Brain pericyte (primary cell): ENCODE measurements at places on chromosomes 6 and 20.

DNA sequence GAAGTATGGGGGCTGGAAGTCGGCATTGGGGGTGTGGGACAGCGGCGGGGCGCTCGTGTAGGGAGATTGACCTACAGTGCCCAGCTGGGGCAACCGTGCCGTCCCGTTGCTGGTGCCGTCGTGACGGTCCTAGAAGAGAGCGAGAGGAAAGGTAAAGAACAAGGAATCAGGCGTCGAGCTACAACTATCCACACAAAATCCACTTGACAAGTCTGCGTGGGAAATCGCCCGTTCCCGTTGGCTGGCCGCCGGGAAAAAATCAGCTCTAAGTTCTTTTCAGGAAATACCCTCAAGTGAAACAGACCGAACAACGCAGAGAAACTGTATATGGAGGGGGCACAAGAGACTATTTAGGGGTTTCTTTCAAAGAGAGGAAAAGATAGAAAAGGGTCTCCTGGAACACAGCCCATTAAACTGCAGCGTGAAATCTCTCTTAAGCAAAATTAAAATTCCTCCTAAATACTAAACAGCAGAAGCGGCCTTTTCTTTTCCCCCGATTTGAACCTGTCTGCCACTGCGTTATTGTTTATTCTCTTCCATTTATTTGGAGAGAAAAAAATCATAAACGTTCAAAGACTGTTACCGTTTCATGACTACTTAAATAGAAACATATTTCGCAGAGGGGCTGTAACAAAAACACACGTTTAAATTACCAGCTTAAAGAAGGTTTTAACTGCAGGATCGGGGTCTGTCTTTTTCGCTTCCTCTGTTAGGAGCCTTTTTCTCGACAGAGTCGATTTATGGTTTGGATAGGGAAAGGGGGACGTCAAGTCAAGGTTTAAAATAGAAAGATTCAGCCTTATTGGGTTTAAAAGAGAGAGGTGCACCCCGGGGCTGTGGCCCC, 4.4 kb downstream of the TFAP2A start:
- DNase-seq = no peak

DNA sequence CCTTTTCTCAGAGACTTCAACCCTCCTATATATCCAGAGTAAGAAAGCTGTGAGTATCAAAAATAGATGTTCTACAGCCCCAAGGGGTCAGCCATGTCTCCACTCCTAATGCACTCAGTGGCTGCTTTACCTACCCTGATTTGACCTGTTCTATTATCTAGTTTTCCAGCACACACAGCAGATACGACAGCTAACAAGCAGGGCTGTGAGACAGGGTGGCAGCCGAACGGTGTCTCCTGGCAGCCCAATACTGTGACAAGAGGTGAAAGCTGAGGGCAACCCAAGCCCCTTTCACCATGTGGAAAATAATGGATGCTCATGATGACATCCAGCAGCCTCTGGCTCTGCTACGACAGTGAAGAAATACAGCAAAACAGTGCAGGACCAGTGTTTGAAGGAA, 67.9 kb downstream of the KIF13A start:
- no peak for DNase-seq

DNA sequence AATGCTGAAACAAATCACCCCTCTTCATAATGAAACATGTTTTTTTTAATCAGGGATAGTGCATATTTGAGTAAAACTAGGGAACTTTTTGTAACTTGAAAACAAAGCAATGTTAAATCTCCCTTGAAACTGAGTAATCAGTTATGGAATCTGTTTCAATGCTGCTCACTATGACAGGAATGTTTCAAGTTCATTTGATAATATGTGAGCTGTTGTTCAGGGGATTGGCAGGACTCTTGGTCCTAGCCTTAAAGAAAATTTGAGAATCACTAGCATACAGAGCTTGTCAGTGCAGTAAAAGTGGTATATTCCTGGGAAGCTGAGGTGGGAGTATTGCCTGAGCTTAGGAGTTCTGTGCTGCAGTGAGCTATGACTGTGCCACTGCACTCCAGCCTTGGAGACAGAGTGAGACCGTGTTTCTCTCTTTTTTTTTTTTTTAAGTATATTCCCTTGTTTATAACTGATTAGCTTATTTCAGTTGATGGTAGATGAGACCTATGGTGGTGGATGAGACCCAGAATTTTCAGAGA, 21.6 kb upstream of the CALHM6 start:
- no peak for DNase-seq

DNA sequence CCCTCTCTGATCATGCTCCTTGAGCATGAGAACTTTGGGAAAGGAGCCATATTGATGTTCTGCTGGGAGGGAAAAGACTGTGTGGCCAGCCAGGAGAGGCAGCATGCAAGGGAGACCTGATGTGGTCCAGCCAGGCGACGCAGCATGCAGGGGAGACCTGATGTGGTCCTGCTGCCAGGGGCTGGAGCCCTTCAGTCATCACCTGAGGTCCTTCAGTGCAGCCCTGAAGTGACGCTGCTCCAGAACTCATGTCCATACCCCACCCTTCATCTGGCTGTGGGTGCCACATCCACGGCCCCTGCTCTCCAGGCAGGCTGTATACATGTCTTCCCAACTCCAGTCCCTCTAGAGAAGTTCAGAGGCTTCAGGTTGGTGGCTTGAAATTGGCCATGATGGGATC, 134.4 kb downstream of the ERMARD start:
- no peak for DNase-seq

DNA sequence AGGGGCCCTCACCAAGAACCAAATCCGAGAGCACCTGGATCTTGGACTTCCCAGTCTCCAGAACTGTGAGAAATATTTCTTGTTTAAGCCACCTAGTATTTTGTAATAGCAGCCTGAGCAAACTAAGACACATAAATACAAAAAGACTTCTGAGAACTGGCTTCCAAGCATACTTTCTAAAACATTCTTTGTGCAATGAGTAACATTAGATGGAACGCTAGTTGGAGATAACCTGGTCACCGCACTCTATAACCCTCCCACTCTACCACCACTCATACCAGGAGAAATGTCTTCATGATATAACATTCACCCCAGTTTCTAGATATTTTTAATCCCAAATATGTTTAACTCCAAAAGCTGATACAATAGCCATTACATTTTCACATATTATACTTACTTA, 169.5 kb upstream of the THEMIS start:
- no peak for DNase-seq

DNA sequence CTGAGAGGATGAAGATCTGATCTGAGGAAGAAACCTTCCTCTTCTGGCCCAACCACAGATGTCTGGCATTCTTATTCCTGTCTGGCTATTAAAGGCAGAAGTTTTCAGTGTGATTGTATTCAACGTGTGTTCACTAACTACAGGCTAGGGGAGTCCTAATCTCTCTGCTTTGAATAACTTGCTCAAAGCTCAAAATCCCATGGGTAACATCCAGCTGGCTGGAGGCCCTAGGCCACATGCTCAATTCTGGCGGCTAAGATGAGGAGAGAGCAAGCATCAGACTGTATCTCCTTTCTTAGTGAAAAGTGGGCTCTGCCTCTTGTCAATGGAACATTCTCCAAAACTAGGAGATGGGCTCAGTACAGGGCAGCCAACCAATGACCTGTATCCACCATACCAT, 478.0 kb downstream of the KIF16B start:
- DNase-seq = no peak

GRCh38 chr20:37421988-37422387, 76.0 kb downstream of the SRC start:
- DNase-seq = no peak

DNA sequence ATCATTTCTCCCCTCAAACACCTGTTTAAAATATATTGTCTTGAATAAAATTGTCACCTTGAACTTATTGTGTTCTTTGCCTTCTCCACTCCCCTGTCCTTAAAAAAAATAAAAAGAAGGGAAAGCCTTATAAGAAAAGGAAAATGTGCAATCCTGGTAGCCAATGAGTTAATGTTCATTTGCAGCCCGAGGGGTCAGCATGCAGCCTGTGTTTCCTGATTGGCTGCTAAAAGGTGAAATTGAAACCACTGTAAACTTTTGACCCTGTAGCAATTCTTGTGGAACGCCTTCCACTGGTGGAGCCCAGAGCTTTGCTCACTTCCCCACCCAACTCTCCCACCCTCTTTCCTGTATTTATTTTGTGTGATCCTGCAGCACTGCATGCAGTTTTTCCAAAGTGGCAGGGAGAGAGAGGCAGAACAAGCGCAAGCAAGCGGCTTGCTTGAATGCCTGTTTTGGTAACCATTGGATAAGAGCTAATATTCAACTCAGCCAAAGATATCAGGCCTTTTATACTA, 74.9 kb downstream of the NCOA3 start:
- DNase-seq = peak; percentile 57

GRCh38 chr6:13079096-13079723, 249.1 kb downstream of the TBC1D7 start:
- DNase-seq = no peak

GRCh38 chr6:31734247-31734820, 2.0 kb downstream of the CLIC1 start:
- no peak for DNase-seq

DNA sequence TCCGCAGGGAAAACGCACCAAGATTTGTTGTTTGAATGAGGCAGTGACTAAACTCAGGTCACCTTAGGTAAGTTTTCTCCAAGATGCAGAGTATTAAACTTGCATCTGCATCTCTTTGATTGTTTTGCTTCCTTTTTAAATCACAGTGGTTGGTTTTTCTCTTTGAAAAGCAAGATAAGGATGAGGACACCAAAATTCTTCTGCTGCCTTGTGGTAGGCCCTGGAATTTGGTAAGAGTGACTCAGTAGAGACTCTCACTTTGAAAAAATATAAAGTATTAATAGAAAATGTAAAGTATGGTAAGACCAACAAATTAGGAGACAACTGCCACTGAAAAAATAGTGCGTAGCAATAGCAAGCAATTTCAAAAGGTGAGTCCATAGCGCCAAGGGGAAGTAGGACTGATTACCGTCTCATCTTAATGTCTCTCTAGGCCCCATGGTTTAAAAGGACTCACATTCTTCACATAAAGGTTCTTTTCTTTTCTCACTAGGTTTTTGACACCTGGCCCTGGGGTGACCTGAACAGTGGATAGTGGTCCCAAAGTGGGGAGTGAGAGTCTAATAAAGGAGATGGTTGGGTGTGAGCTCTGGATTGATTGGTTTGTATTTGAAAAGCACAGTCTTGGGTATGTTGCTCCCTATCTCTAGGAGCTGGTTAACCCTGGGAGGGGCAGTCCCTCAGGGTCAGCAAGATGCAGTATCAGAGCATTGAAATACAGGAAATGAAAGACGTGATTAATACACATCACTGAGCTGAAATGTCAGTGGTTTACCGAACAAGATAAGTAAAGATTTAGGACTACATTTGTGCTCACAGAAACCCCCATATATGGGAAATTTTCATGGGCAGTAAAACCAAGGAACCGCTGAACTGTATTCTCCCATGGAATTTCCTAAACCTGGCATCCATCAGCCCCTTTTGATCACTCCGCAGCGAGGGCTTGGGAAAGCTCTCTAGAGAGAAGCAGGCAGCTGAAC, 221.2 kb downstream of the SLC24A3 start:
- DNase-seq = no peak

DNA sequence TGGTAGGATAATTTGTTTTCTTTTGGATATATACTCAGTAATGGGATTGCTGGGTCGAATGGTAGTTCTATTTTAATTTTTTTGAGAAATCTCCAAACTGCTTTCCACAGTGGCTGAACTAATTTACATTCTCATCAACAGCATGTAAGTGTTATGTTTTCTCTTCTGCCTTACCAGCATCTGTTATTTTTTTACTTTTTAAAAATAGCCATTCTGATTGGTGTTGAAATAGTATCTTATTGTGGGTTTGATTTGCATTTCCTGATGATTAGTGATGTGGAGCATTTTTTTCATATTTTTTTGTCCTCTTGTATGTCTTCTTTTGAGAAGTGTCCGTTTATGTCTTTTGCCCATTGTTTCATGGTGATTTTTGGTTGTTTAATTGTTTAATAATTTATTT, 11.9 kb downstream of the HINT3 start:
- DNase-seq = no peak

DNA sequence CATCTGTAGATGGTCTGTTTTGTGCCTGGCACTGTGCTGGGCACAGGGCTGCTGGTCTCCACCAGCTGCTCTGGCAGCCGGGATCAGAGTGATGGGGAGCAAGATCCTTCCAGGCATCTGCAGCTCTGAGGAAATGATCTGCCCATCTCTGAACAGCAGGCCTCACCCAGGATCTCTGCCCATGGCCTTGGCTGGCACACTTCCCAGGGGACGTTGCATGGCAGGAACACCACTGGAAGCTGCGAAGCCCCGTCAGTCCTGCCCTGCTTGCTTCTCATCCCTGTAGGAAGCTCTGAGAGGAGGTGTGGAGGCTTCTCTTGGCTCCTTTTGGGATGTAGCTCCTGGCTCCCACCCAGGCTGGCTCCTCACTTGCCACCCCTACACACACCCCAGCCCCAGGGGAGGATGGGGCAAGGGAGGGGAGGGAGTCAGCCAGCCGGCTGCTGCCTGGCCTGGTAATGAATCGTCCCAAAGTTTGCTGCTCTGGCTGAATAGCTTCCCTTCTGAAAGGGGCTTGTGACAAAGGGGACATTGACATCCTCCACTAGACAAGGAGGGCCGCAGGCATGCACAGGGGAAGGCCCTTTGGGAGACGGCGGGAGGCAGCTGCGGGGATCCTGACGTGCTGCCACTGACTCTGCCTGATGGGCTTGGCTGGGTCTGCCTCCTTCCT, 108.9 kb downstream of the VEGFA start:
- no peak for DNase-seq

DNA sequence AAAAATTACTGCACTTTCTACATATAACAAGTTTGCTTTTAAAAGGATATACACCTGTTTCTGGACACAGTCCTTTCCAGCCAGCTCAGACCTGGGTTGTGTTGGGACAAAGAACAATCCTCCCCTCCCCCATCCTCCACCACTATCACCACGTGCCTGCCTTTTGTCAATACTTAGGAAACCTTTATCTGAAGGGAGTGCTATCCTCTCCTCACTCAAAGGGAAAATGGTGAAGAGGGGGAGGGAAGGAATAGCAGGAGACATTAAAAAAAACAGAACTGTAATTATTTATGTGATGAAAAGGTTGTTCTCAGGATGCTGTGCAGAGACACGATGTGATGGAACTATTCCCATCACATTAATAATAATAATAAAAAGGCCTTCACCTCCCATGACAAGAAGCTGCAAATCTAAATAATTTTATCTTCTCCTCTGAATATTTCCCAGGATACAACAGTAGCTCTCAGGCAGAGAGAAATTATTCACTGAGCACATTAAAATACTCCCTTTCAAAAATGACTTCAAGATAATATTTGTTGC, 105.5 kb downstream of the NRSN1 start:
- no peak for DNase-seq
